ENCODE measurements at places on chromosomes 3 and 15.

- DNase-seq, result no peak
Observed at GRCh38 chr3:123759871-123760270, 124.3 kb downstream of the MYLK start.

DNA sequence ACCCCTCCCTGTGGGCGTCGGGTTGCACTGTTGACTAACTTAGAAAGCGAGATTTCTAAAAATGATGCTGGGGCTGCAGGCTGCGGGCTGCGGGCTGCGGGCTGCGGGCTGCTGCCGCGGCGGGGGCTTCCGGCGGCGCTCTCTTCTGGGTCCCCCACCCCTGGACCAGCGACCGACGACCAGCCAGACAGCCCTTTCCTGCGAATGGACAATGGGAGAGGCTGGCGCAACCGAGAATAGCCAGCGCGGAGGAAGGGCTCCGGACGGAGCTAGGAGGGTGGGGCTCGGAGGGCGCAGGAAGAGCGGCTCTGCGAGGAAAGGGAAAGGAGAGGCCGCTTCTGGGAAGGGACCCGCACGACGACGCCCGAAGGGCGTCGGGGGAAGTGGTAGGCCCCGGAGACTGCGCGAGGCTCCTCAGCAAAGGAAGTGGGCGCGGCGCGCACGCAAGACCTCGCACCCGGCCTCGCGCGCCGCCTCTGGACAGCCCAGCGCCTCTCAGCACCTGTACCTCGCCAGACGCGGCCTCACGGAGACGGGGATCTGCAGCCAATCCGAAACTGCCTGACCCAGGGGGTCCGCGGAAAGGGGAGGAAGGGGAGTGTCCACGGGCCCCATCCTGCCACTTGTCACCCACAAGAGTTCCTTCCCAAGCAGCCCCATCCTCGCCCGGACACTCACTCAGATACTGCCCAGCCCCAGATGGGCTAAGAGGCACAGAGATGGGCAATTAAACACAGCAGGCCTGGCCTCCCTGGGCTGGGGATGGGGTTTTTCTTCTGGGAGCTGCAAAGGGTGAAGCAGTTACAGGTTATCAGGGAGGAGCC is 70.7 kb downstream of the SLC12A8 start:
- DNase-seq, result peak; percentile 41

- no peak for DNase-seq
Observed at GRCh38 chr3:14373753-14374376, 28.5 kb upstream of the SLC6A6 start.

GRCh38 chr3:95333826-95334225 is 1271.0 kb downstream of the NSUN3 start:
- no peak for DNase-seq

GRCh38 chr3:182258538-182259177 is 534.6 kb upstream of the ATP11B start:
- no peak for DNase-seq

DNA sequence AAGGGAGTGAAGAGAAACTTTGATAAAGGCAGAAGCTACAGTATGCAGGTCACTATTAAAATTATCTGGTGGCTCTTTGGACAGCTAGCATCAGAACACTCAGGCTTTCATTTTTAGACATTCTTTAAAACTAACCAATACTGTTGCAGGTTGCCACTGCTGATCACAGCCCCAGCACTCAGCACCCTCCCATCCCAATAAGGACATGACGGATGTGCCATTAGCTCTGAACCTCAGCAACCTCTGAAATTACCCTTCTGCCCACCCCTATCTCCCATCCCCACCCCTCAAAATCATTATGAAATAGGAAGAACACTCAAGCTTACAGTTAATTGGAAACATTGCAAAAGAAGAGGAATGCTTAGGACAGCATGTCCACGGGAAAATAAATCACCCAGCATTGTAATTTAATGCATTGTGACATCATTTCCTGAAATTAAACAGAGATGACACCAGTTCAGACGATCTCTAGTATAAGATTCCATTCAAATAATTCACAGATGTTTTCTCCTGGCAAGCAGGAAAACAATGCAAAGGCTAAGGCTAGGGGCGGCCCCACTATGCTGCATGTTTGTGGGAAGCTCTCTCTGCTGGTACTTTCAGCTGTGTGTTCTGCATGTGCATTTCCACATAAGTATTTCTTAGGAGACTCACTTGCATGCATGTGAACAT is 71.6 kb downstream of the MEIS2 start:
- no peak for DNase-seq

GRCh38 chr3:107414325-107414964 is 37.2 kb downstream of the CCDC54 start:
- no peak for DNase-seq

DNA sequence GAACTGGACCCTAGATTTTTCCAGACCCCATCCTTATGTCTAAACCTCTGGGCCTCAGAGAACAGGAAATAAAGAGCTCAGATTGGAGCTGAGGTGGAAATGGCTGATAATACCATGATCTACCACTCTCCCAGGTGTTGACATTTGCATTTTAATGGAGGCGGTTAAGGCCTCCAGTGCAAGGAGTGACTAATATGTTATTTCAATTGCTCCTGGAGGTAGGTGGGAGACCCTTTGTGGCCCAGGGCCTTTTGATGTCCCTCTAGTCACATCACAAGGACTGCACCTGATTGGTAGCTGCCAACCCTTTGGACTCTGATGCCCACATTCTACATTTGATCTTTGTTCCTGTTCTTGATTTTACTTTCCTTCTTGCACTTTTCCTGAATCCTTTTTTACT is 9.0 kb upstream of the ADCY5 start:
- DNase-seq, result no peak

- DNase-seq, result no peak
Observed at GRCh38 chr3:195701042-195701915, 19.5 kb upstream of the MUC20 start.

GRCh38 chr15:80367094-80367493 is 37.1 kb upstream of the ARNT2 start:
- no peak for DNase-seq
